Activated CD8-positive, alpha-beta memory T cell treated with anti-CD3 and anti-CD28 coated beads for 1 hour (primary cell): ENCODE measurements at places on chromosomes 2 and 18.

DNA sequence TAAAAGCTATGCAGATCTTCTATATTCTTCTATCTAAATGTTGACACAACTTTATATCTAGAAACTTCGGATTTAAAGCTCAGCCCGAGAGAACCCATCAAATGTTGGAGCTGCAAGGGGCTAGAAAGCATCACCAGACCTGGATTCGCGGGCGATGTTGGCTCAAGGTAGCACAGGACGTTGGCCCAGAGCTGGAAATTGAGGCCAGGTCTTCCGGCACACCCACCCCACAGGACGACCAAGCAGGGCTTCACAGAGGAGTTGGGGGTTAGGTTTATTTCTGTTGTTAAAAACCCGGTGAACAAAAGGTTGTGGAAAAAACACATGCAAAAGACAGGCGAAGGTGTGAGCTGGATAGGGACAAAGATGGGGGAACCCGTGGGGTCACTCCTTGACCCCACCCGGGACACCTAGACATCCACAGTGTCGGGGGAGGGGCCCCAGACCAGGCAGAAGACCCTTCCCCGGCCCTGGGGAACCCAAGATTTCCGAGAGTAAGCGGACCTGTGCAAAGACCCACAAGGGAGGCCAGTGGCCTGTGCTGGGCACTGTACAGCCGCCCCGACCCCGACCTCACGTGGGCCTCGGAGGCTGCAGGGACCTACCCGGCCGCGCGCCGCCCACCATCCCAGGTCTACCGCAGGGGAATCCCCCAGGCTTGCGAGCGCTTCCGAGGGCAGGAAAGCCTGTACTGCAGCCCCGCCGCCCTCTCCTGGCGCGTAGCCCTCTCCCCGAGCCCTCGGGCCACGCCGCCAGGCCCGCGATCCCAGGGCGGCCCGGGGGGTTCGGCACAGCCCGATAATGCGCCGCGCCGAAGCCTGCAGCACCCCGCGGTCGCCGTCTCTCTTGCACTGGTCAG is 1.8 kb upstream of the AGBL5 start:
- peak; percentile 38 for DNase-seq

GRCh38 chr2:42651057-42651456 is 82.6 kb downstream of the MTA3 start:
- no peak for DNase-seq

DNA sequence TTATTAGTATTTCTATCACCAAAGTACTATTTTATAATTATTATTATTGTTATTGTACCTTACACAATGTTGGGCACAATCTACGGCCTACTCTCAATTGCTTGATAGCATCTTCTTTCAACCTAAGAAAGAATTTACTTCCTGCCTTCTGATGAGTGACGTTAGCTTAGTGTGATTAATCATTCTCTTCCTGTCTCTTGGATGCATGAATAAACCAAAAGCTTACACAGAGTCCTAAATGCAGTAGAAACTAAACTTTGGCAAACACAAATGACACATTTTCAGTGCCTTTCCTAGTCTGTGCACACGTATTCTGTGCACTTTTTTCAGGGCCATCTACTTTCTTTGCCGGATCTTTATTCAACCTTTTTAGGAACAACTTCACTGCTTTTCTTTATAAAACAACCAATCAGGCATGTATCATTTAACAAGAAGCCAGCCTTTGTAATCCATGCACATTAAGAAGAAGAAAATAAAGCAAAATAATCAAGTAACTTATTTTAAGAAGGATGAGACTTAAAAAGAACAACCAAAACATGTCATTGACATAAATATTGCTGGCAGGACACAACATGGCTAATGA is 19.1 kb downstream of the TRAK2 start:
- no peak for DNase-seq

DNA sequence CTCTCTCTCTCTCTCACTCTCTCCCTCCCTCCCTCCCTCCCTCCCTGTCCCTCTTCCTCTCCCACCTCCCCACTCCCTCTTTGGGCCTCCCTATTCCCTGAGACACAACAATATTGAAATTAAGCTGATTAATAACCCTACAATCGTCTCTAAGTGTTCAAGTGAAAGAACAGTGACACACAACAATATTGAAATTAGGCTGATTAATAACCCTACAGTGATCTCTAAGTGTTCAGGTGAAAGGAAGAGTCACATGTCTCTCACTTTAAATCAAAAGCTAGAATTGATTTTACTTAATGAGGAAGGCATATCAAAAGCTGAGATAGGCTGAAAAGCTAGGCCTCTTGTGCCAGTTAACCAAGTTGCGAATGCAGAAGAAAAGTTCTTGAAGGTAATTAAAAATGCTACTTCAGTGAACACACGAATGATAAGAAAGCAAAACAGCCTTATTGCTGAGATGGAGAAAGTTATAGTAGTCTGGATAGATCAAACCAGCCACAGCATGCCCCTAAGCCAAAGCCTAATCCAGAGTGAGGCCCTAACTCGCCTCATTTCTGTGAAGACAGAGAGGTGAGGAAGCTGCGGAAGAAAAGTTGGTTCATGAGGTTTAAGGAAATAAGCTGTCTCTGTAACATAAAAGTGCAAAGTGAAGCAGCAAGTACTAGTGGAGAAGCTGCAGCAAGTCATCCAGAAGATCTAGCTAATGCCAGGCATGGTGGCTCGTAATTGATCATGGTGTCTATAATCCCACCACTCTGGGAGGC is 21.3 kb downstream of the MALT1 start:
- DNase-seq, result no peak

DNA sequence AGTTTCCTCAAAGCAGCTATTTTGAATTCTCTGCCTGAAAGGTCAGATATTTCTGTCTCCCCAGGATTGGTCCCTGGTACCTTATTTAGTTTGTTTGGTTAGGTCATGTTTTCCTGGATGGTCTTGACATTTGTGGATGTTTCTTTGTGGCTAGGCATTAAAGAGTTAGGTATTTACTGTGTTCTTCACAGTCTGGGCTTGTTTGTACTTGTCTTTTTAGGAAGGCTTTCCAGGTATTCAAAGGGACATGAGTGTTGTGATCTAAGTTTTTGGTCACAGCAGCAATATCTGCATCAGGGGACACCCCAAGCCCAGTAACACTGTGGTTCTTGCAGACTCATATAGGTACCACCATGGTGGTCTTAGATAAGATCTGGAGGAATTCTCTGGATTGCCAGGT is 11.8 kb downstream of the MYO3B start:
- no peak for DNase-seq

DNA sequence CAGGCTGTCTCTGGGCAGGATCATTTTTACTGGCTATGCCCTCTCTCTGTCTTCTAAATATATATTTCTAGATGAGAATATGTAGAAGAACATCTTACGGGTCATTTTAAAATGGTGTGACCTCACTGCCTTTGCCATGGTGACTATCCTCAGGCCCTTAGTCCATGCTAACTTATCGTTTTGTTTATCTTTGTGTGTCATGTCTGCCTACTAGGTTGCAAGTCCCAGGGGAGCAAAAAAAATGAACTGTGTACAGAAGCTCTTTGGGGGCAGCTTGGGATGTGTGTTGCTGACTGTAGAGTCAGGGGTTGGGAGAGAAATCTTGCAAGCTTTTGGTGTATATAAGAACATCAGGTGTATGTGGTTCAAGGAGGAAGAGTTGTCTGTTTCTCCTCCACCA is 11.0 kb downstream of the CPSF3 start:
- no peak for DNase-seq

DNA sequence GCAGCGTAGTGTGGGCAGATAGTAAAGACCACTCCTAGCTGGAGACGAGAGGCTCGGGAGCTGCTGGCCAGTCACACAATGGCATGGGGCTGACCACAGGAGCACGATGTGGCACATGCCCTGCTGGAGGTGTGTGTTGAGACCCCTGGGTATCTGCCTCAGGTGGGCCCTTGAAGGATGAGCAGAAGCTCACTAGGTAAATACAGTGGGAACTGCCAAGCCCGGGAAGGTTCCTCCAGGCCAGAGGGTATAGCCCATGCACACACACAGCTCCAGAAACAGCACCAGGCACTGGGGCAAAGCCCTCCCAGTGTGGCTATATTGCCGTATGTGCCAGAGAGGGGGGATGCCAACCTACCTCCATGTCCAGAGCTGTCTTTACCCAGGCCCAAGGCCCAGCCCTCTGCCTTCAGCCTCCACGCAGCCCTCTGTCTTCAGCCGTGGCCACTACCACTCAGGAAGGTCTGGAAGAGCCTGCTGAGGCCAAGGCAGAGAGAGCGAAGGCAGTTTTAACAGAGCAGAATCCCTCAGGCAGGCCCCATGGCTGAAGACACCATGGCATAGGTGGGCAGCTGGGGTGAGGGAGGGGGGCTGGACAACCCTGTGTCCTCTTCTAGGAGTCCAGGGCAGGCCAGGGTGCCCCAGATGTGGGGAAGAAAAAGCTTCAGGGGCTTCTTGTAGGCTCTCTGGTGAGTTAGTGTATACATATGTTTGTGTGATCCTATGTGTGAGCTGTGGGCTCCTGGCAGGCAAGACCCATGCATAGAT is 7.0 kb upstream of the ARID5A start:
- no peak for DNase-seq

GRCh38 chr2:115294999-115295398 is 852.6 kb downstream of the DPP10 start:
- no peak for DNase-seq

- DNase-seq, result no peak
Observed at GRCh38 chr2:30942419-30942818, 135.2 kb upstream of the CAPN13 start.

GRCh38 chr2:11026286-11026921 is 114.7 kb downstream of the KCNF1 start:
- no peak for DNase-seq

DNA sequence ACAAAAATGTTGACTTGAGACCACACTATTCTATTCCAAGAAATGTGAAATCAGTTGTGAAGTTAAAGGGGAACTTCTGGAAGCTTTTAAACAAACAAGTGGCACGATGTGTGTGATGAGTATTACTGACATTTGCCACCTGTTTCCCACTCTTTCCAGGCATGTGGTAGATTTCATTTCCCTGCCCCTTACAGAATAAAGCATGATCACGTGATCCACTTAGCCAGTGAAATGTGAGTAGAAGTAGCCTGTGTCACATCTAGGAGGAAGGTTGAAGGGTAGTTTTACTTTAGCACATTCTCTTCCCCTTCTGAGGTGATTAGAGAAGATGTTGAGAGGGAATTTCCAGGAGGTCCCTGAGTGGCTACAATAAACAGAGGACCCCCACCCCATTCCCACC is 3.8 kb downstream of the COL4A4 start:
- no peak for DNase-seq

GRCh38 chr18:37270666-37271052 is 294.9 kb downstream of the CELF4 start:
- DNase-seq, result no peak

DNA sequence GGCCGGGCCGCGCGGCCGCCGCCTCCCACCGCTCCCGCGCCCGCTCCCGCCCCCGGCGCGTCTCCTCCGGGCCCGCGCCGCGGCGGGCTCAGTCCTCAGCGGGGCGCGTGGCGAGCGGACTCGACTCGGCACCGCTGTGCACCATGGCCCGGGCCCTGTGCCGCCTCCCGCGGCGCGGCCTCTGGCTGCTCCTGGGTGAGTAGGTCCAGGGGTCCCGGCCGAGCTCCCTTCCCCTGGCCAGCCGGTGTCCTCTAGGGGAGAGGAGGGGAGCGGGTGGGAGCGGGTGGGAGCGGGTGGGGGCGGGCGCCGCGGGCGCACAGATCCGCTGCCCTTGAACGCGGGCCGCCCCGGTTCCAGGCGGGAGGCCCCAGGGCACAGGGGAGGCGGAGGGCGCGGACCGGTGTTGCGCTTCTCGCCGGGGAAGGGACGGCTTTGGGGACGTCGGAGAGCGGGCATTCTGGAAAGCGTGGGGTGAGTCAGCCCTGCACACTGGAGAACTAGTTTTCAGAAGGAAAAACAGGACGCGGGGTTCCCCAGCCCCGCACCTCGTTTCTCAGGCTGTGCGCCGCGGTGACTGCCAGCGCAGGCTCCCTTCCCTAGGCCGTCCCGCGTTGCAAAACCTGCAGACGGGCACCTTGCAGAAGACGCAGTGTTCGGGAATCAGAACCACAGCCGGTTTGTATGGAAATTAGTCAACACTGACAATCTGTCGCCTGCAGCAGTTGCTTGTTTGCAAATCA is at the start of gene RAMP1:
RAMP1 (plus strand) TSS at position 91 of the 740 bp plus-strand sequence; CDS start at position 144, 53 bp downstream.
- no peak for DNase-seq

GRCh38 chr2:213609570-213610170 is 325.4 kb downstream of the SPAG16 start:
- no peak for DNase-seq

DNA sequence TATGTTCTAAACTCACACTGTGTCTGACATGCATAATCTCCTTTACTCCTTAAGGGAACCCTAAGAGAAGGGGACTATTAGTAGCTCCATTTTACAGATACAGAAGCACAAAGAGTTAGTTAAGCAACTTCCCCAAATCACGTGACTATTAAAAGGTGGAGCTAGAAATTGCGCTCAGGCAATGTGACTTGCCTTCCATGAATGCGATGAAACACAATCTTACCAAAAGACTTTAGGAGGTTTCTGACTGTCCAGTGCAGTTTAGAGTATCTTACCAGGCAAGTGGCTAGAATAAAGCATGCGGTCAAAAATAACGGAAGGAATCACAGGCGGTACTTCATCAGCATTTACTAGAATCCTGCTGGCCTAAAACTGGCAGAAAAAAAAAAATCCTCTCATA is 70.4 kb downstream of the ZNF521 start:
- DNase-seq, result no peak

- no peak for DNase-seq
Observed at GRCh38 chr2:199459286-199460100, 1.8 kb upstream of the SATB2 start.

DNA sequence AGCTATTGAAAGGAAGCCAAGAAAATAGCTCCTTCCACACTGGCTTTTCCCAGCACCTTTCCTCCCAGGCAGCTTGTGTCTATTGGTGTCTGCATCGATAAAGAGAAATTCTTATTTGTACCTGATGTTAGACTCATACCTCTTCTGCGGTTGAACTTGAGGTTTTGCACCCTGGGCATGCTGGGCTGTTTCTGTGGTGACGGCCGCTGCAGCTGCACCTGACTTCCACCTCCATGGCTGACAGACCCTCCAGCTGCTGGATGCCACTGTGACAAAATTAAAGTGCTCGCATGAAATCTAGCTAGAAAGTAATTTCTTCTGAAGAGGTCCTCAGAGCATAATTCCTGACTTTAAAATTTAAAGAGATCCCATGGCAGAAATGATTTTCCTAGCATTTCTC is 6.6 kb downstream of the FECH start:
- no peak for DNase-seq

DNA sequence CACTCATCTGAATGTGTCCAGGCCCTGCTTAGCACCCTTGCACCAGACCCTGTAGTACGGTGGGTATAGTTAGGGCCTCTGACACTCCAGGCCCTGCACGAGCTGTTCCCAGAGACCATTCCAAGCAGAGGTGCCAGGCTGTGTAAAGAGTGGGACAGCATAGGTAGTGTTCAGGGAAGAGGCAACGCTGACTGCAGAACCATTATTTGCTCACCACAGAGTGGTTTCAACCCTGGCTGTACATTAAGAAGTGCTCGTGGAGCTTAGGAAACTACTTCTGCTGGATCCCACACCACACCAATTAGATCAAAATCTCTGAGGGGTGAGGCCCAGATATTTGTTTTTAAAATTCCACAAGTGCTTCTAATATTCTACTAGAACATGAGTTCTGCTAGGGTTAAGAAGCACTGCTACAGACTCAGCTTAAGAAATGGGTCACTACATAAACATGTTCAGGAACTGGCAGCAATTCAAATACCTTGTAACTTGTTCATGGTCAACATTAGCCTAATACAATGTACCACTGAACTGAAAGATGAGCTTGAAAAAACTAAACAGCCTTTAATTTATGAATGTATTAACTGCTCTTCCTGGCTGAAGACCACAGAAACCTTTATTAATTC is 183.0 kb downstream of the MYO5B start:
- DNase-seq, result no peak
